ENCODE measurements at places on chromosomes 11 and 22.

DNA sequence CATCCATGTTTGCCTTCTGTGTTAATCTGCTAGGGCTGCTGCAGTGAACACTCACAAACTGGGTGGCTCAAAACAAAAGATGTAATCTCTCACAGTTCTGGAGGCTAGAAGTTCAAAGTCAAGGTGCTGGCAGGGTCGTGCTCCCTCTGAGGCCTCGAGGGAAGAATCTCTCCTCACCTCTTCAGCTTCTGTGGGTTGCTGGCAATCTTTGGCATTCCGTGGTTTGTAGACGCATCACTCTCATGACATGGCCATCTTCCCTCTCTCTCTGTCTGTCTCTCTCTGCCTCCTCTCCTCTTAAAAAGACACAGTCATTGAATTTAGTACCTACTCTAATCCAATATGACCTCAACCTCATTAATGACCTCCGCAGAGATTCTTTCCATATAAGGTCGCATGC lies 78.8 kb downstream of the TSPAN18 start:
- DNase-seq, result no peak

GRCh38 chr11:57983191-57983590 lies 40.5 kb upstream of the OR9Q1 start:
- DNase-seq, result no peak

DNA sequence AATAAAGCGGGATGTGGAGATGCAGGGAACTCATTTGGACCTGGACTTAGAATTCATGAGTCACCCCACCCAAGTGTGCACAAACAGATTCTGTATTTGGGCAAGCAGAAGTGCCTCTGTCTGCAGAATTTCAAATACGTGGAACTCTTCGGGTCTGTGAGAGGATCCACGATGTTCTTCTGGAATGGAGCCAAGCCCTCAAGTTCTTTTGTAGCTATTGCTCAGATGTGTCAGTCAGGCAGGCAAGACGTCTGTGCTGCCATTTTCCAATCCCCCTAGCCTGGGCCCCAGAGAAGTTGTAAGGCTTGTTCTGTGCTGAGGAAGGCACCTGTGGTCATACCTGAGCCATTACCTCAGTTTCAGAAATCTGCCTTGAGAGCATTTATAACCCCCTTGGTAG lies 132.8 kb upstream of the RASSF10 start:
- DNase-seq, result no peak

GRCh38 chr11:40273192-40273732 lies 1186.2 kb downstream of the LRRC4C start:
- DNase-seq, result no peak

DNA sequence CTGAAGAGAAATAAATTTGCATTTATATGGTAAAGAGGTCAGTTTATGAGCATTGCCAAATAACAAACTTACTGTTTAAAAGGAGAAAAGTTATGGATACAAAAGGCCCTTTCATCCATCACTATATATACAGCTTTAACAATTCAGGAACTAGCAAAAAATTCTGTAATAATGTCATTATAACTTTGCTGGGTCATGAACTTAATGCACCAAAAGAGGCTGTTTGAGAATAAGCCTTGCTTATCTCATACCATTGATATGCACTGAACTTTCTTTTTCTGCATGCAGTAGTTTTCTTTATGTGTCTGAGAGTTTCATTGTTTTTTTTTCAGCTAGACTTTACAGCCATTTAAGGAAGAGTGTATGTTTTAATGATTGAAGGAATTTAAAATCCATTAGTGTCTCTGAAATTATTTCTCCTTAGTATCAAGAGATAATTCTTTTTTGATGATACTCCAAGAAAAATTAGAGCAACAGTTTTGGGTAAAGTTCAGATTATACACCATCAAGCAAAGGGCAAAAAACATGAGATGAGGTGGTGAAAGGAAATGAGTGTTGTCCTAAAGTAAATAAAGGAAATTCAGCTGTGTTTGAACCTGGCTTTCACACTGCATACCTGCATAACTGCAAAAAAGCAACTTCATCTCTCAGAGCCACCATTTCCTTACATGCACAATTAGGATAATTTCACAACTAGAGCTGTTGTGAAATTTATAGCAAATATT lies 188.2 kb upstream of the ANO3 start:
- DNase-seq, result no peak

GRCh38 chr11:71913756-71914526 lies 14.5 kb downstream of the XNDC1N start:
- no peak for DNase-seq

GRCh38 chr22:44363013-44363979 lies 50.5 kb upstream of the SHISAL1 start:
- peak; percentile 93 for DNase-seq

DNA sequence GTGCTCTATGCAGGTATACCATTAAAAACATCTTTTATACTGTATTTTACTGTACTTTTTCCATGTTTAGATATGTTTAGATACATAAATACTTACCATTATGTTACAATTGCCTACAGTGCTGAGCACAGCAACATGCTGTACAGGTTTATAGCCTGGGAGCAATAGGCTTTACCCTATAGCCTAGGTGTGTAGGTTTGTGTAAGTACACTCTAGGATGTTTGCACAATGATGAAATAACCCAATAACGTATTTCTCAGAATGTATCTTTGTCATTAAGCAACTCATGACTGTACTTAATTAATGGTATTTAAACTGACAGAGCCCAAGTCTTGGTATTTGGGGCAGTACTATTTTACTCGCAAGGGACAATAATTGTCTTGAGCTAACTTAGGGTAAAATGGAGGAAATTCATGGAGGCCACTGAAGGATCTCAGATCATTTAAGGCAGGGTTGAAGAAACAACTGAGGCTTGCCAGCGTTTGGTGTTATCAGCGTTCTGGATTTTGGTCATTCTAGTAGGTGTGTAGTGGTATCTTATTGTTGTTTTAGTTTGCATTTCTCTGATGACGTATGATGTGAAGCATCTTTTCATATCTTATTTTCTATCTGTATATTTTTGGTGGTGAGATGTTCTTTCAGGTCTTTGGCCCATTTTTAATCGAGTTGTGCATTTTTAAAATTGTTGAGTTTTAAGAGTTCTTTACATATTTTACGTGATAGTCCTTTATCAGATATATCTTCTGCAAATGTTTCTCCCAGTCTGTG lies 42.4 kb downstream of the ADAMTS15 start:
- no peak for DNase-seq

DNA sequence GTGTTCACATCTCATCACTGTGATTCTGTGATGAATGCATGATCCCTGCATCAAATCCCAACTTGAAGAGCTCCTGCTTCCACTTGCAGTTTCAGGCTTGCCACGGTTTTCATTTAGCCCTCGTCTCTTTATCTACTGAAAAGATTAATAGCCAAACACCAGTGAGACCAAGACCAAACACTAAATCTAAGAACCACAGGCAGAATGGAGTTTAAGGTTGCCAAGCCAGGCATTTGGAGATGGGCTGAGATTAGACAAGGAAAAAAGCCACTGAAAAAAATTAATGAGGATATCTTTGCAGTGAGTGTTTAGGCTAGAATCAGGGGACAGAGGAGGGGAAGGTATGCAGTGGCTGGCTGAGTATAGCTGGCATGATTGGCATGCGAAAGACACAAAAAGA lies 227.2 kb upstream of the BLID start:
- no peak for DNase-seq

DNA sequence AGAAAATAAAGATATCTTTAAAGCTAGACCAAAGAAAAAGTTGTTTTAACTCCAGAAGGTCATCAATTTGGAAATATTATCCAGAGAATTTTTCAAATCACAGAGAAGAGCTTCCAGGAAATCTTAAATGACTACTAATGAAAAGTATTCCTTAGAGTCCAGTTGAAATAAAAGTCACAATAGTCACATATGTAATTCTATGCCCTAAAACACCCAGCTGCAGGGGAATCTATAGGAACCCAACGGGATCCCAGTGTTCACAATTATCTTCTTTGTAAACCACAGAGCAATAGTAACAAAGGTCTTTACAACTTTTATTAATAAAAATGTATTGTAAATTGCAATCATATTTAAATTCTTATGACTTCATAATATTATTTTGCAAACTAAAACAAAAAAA lies 27.1 kb downstream of the MPPED2 start:
- no peak for DNase-seq

- DNase-seq, result peak; percentile 17
Observed at GRCh38 chr11:68040101-68040956, 1.5 kb downstream of the TCIRG1 start.

- DNase-seq, result no peak
Observed at GRCh38 chr11:119789766-119790407, 60.9 kb upstream of the NECTIN1 start.

DNA sequence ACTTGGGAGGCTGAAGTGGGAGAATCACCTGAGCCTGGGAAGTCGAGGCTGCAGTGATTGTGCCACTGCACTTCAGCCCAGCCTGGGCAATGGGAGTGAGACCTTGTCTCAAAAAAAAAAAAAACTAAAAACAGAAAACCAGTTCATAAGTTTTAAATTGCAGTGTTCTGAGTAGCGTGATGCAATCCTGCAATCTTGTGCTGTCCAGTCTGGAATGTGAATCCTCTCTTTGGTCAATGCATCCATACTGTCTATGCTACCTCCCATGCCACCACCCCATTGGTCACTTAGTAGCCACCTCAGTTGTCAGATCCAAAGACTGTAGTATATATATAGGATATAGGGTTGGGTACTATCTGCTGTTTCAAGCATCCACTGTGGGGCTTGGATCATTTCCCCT lies 11.1 kb downstream of the YAP1 start:
- no peak for DNase-seq

GRCh38 chr11:65377777-65378176 lies 4.7 kb downstream of the SLC25A45 start:
- no peak for DNase-seq

GRCh38 chr11:59814021-59814420 lies 3.4 kb upstream of the MRPL16 start:
- no peak for DNase-seq

GRCh38 chr11:118129471-118130172 lies 23.0 kb downstream of the SCN4B start:
- DNase-seq, result no peak

DNA sequence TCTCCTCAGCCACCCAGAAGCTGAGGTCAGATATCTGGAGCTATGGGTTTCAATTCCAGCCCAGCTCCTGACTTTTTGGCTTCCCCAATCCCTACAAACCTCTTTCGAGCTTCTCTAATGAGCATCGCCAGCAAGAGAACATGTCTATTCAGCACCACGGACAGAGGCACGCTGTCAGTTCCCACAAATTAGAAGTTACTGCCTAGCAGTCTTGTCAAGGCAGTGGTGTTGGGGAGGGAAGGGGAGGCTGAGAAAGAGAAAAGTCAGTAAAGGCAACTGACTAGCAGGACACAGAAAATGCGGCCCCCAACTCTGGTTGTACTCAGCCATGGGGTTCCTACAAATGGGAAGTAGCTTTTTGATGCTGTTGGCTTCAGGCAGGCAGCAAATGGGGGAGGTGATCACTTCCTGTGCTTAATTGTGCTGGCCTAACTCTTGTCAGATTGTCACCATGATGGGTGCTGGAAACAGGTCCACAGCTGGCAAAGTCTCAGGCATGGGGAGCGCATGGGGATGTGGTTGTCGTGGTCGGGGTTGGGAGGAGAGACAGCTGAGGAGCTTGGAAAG lies 205.9 kb downstream of the ST3GAL4 start:
- DNase-seq, result peak; percentile 15

DNA sequence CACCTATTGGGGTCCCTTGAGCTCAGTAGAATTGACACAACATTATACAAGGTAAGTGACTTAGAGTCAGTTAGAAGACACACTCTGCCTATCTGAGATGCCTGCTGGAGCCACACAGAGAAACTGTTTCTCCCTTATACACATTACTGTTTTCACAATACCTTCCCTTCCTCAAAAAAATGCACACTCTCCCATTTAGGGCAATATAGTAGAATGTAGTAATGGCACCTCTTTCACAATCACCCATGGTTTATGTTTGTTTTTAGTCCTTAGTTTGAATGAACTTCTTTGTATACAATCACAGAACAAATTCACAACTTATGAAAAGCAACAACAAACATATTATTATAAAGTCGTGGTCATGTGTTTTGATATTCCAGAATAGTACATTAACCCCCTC lies 14.3 kb downstream of the OR52H1 start:
- no peak for DNase-seq

- no peak for DNase-seq
Observed at GRCh38 chr11:60502221-60502775, 9.7 kb downstream of the MS4A12 start.

- no peak for DNase-seq
Observed at GRCh38 chr11:129435499-129436245, 60.0 kb downstream of the BARX2 start.

DNA sequence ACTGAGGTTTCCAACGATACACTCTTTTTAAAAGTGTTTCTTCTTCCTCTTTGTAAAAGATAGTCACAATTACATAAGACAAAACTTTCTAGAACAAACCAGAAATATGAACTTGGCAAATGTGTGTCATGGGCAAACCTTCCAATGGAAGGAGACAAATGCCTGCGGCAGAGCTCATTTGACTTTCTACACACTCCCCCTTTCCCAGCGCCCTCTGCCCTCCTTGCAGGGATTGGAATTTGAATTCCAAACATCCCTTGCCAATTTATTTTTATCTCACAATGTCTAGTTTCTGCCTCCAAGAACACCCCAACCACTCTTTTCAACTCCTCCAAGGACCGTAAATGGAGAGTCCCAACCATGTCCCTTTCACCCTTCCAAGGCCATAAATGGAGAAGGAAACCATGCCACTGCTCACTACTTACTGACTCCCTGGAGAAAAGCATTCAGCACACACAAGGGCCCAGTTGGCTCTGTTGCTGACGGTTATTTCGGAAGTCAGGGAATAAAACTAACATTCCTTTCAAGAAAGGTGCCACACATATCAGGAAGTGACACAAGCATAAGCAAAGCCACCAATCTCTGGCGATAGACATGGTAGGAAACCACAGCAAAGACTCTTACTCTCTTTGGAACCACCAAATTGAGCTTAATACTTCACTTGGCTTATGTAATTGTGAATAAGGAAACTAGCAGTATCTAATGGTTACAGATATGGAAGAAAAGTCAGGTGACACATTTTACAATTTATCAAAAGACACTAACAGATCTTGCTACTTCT lies 15.0 kb upstream of the ESAM start:
- no peak for DNase-seq

GRCh38 chr11:72475381-72475780 lies 41.0 kb upstream of the CLPB start:
- DNase-seq, result no peak

DNA sequence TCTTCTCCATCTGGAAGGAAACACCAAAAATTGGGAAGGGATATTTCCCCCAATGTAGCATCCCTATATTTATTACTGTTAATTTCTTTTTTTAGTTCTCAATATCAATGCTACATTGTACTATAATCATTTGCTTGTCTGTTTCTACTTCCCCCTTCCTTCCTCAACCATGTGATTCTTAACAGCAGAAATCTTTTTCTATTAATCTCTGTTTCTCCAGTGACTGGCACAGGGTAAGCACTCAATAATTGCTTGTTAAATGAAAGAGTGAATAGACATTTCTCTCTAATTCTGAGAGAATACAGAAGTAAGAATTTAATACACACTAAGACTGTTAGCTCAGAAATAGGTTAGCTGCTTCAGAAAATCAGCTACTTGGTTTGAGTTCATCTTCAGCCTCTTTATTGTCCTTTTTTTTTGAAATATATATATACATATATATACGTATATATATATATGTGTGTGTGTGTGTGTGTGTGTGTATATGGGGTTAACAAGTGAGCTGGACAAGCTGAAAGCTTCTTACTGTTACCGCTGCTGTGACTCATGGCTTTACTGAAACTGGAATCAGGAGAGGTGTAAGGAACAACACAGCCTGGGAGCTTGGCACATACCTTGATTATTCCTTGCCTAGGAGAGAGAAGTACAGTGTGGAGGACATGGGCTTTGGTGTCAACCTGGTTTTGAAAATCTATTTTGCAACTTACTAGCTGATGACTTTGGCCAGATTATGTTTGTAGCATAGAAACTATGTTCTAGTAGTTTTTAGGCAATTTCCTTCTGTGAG lies 26.2 kb upstream of the PDE3B start:
- DNase-seq, result no peak
